Activated CD8-positive, alpha-beta T cell treated with anti-CD3 and anti-CD28 coated beads for 36 hours (primary cell): ENCODE measurements at places on chromosomes 2 and 18. TPM values are rescaled to one million over a fixed set of nuclear protein-coding genes. Genes with fewer than 3 reads are reported as not detected.

DNA sequence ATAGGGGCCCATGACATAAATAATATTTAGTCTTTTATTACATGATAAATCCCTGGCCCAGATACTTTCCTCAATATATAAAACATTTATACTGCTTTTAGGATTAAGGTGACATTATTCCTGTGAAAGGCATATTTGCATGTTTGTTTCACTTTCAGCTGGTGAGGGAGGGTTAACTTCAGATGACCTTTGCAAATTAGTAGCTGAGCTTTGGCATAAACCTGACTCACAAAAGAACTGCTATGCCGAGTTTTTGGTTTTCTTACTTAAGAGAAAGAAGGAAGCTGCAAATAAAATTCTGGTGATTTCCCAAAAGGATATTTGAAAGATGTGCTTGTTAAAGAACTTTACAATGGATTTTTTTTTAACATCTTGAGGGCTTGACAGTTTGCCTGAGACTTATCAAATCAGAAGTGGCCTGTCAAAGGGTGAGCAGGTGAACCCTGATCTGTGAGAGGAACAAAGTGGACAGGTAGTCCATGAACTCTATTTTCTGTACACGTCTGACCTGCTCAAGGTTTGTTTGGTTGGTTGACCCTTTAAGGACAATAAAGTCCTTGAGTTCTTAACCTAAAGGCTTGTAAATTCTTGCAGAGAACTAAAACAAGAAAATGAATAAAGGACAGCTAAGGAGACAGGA lies 93.5 kb downstream of the FAM124B start:
- DNase-seq: no peak

DNA sequence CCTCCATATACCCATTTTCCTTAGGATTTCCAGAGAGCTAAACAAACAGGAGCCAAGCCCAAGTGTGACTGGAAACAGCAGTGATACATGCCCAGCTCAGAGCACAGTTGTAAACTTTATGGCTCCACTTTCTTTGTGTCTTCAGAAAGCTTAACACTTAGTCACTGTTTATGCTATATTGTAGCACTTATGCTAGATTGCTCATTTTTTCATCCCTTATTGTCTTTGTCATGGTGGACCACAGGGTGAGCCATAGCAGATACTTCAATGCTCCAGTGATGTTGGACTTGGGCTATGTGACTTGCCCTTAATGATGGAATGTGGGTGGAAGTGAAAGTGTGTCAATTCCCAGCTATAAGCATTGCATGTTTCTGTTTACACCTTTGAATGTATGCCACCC lies 401.6 kb downstream of the METTL4 start:
- DNase-seq: no peak

The ANKRD36C gene
- 37.4 TPM for total RNA-seq

DNA sequence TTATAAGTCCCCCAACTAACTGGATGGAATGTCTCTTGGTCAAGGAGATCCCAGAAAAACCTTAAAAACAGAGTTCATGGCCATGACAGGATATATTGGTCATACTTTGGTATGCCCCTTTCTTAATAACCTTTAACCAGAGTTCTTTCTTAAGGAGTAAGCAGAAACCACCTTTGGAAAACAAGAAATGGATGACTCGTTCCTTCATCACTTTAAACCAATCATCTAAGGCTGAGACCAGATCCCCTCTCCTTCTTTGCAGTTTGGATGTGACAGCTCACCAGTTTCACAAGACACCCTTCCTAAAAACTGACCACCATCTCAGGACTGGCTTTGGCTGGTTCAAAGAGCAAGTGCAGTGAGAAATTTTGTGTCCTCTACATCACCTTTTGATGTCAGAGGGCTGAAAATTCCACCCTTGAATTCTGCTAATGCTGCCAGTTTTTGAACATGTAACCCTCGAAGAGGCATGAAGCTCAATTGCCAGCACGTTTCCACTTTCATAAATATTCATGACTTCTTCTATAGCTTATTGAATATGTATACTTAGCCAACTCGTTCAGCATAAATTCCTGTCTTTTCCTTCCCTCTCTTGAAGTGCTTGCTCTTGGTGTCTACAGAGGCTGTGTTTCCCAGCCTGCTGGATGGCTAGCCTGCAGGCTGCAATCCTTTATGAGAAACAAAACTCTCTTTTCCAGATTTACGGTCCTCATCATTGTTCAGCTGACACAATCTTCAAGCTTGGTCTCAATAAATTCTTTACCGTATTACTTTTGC lies 1323.5 kb upstream of the TMEFF2 start:
- no peak for DNase-seq

The MREG gene
- 8.0 TPM for total RNA-seq
